NCI-H524 (cell line): ENCODE measurements at places on chromosomes 1 and 21.

DNA sequence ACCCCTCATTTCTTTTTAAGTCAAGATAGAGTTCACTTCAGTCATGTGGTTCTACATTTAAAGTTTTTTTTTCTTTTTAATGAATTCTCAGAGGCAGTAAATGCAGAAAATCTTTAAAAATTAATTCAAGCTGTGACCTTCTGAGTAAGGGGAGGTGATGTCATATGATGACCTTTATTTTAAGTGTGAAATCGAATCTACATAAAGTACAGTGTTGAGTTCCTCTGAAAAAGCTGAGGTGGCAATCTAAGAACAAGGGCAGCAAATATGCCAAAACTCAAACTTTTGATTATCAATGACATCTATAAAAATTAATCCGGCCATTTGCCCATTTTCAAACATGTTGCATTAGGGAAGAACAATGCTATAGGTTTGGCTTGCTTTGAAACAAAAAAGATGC lies 173.5 kb downstream of the CDC7 start:
- DNase-seq, result no peak

DNA sequence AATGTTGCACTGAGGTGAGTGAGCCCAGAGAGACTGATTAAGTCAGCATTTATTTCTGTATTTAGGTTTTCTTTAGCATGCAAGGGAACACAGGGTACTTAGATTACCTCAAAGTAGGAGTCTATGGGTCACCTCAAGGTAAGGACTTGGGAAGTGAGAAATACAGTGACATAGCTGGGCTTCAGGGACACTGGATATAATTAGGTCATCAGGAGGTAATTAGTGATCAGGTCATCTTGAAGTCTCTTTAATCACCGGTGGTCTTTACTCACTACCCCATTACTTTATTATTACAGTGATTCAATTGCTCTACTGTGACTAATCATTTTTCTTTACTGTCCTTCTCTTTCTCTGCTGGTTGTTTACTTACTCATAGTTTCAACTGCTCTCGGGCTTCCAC lies 59.9 kb upstream of the KCNK1 start:
- no peak for DNase-seq

GRCh38 chr1:57886376-57886775 lies 462.5 kb upstream of the DAB1 start:
- DNase-seq, result no peak

DNA sequence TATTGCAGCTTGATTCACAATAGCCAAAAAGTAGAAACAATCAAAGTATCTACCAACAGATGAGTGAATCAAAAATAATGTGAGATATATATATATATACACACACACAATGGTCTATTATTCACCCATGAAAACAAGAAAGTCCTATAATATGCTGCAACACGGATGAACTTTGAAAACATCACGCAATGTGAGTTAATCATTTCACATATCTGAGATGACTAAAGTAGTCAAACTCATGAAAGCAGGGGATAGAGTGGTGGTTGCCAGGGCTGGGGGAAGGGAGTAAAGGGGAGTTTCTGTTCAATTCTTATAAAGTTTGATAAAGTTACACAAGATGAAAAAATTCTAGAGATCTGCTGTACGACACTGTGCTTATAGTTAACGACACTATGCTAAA lies 1234.8 kb downstream of the MRPL39 start:
- no peak for DNase-seq

DNA sequence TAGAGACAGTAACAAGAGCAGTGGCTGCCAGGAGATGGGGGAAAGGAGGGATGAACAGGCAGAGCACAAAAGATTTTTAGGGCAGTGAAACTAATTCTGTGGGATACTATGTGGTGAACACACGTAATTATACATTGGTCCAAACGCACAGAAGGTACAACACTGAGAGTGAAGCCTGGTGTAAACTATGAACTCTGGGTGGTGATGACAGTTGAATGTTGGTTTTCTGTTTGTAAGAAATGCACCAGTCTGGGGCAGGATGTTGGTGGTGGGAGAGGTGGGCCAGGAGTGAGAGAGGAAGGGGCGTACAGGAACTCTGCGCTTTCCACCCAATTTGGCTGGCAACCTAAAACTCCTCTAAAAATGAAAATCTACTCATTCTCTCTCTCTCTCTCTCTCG lies 50.2 kb upstream of the TIAM1 start:
- no peak for DNase-seq

DNA sequence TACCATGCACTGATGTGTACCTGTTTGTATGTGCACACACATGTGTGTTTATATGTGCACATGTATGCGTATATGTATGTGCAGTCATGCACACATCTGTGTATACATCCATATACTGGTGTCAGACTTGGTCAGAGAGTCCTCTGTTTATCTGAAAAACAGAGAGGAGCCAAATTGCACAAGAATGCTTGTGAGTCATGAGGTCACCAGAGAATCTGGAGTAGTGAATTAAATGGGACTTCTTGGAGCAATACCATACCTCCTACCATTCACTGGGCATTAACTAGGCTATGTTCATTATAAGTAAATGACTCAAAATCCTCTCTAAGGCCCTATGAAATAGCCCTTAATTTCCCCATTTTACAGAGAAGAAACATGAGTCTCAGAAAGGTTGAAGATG lies 272.1 kb upstream of the C1orf87 start:
- DNase-seq, result no peak

DNA sequence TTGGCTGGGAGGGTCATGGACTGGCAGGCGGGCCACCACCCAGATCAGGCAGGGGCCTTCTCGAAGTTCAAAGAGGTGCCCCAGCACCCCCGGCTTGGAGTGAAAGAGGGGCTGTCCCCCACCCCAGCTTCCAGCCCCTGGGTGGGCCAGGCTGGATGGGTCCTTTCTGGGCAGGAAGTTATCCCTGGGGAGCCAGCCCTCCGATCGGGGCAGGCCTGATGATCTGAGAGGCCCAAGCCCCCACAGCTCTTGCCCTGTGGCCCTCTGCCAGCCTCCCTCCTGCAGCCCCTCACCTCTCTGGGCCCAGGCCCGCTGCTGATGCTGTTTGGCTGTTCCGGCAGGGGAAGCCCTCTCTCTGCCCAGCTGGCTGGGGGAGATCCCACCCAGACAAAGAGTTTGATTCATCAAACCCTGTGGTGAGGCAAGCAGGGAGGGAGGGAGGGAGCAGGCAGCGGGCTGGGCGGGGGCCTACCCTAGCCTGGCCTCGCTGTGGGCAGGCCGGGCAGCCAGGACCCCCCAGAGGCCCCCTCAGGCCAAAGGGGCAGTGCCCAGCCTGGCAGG lies 2.5 kb downstream of the ARHGEF19 start:
- no peak for DNase-seq

DNA sequence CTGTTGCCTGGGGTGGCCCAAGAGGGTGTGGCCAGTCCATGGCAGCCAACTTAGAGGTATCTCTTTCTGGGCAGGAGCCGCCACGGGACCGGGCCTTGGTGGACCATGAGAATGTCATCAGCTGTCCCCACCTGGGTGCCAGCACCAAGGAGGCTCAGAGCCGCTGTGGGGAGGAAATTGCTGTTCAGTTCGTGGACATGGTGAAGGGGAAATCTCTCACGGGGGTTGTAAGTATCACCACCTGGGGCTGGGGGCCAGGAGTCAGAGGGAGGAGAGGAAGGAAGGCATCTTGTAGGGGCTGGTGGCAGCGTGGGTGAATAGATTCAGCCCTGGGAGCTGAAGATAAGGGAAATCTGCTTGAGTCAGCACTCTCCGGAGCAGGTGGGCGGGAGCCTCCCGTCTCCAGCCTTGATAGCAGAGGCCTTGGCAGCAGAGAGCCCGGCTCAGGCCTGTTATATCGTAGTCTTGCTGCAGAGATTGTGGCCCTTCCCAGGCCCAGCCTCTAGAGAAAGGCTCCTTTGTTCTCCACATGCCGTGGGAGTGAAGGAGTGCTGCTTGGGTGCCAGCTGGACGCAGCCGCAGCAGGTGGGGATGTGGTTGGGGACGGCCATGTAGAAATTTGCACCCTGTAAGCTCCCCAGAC lies 25.4 kb downstream of the PHGDH start:
- DNase-seq, result no peak

DNA sequence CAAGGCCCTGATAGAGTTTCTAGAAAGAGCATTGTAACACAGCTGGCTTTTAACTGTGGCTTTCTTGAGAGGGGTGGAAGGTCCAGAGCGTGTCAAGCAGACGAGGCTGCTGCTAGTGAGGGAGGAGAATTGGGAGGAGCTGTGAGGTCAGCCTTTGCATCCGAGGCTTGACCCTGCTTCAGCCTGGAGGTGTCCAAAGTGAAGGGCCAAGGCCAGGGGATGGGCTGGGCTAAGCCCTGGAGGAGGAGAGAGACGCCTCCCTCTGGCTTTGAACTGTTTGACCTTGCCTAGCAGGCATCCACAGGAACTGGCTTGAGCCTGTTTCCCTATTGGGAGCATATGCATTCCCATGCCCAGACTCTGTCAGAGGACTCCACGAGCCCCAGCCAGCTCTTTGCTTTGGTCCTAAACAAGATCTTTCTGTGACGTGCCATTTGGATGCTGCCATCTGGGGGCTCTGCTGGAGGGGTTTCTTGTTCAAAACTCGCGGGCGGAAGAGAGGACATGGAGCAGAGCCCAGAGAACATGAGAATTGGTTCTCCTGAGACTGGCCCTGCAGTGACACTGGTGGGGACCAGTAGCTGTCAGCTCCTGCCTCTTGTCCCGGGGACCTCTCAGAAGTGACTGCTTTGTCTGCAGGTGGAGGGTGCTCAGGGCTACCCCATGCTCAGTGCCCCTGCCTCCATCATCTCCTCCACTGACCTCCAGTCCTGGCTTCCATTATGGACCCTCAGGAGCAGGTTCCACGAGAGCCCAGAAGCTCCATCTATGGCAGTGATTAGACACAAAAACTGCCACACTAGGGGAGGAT lies 5.5 kb downstream of the ACTRT2 start:
- DNase-seq, result no peak

- DNase-seq, result no peak
These were observed 1.4 kb downstream of the KLHDC7A start for GRCh38 chr1:18481921-18482701.

DNA sequence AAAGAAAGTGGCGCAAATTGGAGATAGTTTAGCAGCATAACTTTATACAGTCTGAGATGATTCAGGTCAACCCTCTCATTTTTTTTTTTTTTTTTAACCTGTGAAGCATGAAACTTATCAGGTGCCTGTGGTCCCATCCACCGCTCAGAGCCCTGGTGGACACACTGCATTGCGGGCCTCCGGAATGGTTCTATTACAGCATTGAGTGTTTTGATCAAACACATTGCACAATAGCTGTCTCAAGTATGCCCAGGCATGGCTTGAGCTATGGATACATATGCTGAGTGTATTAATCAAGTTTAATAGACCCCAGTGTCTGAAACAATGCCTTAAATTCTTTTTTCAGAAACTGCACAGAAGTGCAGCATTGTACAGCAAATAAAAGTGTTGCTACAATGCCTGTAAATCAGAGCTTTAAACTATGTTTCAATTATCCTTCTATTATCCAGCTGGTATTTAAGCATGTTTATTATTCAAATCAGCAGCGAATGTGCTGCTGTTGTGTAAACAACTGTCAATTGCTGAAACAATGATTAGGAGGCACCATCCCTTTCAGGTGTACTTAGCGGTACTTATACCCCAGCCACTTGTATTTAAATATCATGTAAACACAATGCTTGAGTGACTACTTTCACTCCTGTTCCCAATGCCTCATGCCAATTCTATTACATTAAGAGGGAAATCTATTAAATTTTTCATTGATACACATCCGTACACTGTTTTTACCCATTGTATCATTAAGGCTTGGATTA lies 456.6 kb downstream of the RPS6KC1 start:
- DNase-seq, result no peak

- no peak for DNase-seq
These were observed 54.3 kb downstream of the SLX9 start for GRCh38 chr21:44994047-44994694.

GRCh38 chr1:207883104-207883651 lies 27.7 kb downstream of the CD34 start:
- no peak for DNase-seq

DNA sequence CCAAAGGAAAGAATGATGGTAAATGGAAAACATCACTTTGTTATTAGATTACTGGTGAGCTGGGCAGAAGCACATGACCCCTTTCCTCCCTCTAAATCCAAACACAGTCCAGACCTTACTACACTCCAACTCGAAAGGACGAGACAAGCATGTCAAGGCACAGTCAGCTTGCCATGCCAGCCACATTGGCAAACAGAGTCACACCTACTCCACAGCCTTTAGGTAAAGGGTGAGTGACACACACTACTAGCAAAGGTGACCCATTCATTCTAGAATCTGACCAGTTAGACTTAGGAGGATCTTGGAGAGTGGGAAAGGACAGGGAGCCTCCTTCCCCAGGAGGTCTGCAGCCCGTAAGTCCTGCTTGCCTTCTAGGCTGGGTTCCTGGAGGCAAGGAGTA lies 3.0 kb downstream of the SLC44A3 start:
- DNase-seq, result no peak

DNA sequence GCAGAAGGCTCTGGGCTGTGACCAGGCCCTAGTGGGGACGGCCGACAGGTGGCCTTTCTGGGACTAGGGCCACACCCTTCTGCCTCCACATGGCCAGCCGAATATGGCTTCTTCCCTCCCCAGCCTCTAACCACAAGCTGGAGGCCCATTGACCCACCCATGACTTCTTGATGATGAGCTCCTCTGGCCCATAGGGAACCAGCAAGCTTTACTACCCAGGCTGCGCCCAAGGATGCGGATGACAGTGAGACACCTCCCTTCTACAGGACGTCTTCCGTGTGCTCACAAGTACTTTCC lies 41.0 kb downstream of the LDLRAD2 start:
- DNase-seq, result no peak

GRCh38 chr21:46319186-46319585 lies 4.5 kb downstream of the C21orf58 start:
- DNase-seq, result no peak

DNA sequence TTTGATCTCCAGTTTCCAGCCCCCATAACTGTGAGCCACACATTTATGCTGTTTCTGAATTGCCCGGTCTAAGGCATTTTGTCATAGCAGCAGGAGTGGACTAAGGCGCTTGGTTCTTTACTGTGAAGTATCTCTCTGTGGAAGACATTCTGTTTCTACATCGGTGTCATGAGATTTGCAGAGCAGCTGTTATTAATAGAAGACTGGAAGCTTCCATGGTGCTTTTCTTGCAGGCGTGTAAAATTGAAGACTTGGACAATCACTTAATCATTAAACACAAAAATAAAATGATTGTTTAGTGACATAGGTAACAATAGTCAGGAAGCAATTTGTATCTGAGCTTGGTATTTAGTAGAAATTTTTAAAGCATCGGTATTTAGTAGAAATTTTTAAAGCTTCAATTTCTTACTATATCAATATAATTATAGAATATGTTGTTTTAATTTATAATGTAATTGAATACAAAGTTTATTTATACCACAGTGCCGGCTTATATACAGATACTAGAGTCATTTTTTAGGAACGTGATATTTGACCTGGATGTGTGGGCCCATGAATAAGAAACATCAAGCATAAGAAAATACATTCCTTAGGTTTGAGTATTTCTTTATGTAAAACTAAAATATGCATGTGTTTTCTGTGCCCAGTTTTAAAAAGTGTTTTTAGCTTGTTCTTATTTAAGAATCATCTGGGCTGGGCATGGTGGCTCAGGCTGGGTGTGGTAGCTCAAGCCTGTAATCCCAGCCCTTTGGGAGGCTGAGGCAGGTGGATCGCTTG lies 60.6 kb upstream of the COL6A1 start:
- no peak for DNase-seq
